Activated T-cell treated with anti-CD3 and anti-CD28 coated beads, Interleukin-2, amount 50 U/mL, for 48 hours (primary cell): ENCODE measurements at places on chromosomes 6 and 20.

DNA sequence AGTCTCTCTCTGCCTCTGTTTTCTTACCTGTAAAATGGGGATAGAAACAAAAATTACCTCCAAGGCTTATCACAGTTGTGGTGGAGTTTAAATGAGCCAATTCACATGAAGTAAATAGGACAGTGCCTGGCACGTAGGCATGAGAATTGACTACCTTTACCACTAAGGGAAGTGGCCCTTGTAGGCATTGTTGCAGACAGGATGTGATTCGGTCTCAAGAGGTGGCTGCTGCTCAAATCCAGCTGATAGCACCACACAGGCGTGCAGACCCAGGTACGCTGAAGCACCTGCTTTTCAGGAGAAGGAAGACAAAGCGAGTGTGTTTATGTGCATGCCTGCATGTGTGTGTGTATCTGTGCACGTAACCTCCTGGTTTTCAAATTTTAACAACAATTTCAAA is 108.6 kb downstream of the EYA2 start:
- DNase-seq: no peak

DNA sequence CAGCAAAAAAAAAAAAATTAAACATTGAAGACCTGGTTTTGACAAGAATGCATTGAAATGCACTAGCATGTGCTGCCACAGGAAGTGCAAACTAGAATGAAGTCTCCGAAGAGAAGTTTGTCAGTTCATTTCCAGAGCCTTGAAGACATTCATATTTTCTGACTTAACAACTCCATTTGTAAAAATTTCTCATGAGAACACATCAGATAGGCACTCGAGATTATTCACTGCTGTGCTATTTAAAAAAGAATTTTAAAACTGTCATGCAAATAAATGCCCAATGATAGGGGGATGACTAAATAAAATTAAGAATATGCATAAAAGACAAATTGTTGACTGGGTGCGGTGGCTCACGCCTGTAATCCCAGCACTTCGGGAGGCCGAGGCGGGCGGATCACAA is 394.6 kb upstream of the JARID2 start:
- DNase-seq: no peak

- no peak for DNase-seq
Observed at GRCh38 chr6:52590152-52590891, 13.5 kb upstream of the TRAM2 start.

- no peak for DNase-seq
Observed at GRCh38 chr6:23396949-23397348, 729.1 kb upstream of the NRSN1 start.

- DNase-seq: no peak
Observed at GRCh38 chr6:79600812-79601609, 30.1 kb upstream of the SH3BGRL2 start.

DNA sequence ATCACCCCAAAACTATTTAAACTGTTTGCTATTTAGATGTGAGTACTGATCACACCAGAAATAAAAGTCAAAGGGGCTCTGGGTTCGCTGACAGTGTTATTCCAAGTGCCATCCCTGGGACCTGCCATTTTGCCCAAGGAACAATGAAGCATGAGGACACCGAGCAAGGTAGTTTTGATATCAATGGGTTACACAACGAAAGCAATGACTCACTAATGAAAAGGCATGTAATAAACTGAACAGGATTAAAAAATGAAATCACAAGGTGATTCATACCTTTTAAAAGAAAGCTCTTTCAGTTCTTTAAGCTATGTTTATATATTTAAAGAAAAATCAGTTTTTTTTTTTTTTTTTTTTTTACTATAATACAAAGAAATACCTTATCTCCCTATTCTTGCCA is 102.0 kb downstream of the HS3ST5 start:
- DNase-seq: no peak

- no peak for DNase-seq
Observed at GRCh38 chr6:35025232-35026188, 115.6 kb downstream of the TCP11 start.

- DNase-seq: peak; percentile 54
Observed at GRCh38 chr6:14046476-14047068, 71.0 kb upstream of the CD83 start.

DNA sequence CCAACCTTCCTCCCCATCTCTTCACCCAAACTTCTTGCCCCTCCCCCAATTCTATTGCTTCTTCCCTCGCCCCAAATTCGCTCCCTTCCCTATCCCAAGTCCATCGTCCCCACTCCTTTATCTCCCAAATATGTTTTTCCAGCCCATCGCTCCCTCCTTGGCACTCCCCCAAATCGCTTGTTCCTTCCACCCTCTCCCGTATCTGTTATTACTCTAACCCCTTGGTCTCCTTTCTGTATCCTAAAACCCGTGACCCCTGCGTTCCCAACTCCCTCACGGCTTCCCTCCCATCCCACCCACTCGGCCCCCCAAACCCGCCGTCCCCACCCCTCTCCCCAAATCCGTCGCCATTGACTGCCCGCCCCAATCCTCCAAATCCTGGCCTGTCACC is 584 bp downstream of the MTCH1 start:
- DNase-seq: no peak

DNA sequence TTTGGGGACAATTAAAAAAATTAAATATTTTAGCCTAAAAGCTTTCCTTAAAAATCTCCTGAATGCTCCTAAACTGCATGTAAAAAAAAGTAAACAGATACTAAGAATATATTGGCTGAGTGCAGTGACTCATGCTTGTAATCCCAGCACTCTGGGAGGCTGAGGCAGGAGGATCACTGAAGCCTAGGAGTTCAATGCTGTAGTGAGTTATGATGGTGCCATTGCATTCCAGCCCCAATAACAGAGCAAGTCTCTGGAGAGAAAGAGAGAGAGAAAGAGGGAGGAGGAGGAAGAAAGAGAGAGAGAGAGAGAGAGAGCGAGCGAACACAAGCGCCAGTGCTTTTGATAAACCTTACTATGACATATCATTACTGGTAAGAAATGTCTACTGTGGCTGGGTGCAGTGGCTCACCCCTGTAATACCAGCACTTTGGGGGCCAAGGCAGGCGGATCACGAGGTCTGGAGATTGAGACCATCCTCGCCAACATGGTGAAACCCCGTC is 58.8 kb downstream of the FKBP5 start:
- no peak for DNase-seq

DNA sequence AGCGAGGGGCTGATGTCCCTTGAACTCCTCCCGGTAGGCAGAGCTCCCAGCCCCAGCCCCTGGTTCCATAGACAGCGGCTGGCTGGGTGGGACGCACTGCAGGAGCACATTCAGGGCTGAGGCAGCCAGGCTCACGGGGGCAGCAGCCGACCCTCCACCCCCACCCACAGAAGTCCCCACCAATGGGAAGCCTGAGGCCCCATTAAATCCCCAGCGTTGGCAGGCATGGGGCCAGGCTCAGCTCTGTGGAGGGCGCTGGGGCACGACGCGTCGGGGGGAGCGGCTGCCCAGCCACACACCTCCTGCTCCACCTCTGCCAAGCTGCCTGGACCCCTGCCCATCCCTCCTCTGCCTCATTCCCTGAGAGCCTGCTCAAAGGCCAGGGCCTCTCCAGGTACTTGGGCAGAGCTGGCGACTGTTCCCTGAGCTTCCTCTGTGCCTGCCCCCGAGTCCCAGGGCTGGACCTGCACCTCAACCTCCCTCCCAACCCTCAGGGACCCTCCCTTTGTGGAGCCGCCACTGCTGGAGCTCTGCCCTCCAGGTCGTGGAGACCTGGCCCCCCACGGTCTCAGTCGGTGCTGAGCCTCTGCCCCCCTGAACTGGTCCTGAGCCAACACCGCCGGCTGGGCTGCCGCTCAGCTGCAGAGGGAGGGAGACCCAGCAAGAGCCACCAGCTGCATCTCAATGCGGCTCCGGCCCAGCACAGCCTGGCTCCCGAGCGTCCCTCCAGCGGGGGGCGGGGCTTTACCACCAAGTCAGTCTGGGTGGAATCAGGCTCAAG is 9.1 kb downstream of the CHRNA4 start:
- DNase-seq: no peak

GRCh38 chr6:4208158-4208557 is 72.8 kb upstream of the ECI2 start:
- DNase-seq: no peak

DNA sequence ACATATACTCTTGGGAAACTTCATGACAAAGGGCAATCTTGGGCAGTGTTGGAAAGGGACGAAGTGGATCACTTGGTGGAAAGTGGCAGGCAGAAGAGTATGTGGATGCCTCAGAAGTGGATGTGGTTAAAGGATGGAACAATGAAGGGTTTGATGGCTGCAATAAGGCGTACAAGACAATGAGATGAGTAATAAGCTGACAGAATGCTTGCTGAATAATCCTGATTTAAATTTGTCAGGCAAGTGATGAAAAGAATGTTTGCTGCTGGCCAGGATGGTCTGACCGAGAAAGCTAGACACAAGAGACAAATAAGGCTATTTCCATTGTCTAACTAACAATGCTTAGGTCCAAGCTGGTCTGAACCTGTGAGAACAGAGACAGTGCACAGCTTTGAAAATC is 61.6 kb upstream of the CEP85L start:
- no peak for DNase-seq

GRCh38 chr6:19719691-19720128 is 117.5 kb upstream of the ID4 start:
- DNase-seq: no peak

- DNase-seq: peak; percentile 50
Observed at GRCh38 chr6:142679907-142680700, 264.9 kb downstream of the HIVEP2 start.

GRCh38 chr6:112936504-112936903 is 589.4 kb downstream of the RFPL4B start:
- DNase-seq: no peak

GRCh38 chr6:161226009-161226964 is 47.6 kb downstream of the AGPAT4 start:
- DNase-seq: no peak

GRCh38 chr6:17705428-17705777 is 1.3 kb downstream of the NUP153 start:
- DNase-seq: no peak

- no peak for DNase-seq
Observed at GRCh38 chr6:51429017-51429712, 610.5 kb downstream of the TFAP2B start.

DNA sequence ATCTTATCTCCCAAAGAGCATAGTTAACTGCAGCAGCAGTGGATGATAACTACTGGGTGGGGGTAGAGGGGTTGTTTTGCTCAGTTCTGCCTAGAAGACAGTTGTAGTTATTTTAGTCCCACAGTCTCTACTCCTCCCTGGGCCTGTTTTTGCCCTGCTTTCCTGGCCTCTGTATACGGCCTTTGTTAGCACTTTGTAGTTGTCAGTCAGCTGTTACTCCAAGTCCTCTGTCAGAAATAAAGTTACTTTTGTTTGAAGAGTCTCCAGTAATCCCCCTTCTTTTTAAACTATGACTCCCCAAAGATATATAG is 113.9 kb downstream of the SLC16A10 start:
- no peak for DNase-seq

- DNase-seq: no peak
Observed at GRCh38 chr6:130233330-130233729, 10.6 kb upstream of the SAMD3 start.

GRCh38 chr6:2986722-2987221 is 12.9 kb upstream of the NQO2 start:
- no peak for DNase-seq
